ENCODE measurements at places on chromosomes 12 and 14.

DNA sequence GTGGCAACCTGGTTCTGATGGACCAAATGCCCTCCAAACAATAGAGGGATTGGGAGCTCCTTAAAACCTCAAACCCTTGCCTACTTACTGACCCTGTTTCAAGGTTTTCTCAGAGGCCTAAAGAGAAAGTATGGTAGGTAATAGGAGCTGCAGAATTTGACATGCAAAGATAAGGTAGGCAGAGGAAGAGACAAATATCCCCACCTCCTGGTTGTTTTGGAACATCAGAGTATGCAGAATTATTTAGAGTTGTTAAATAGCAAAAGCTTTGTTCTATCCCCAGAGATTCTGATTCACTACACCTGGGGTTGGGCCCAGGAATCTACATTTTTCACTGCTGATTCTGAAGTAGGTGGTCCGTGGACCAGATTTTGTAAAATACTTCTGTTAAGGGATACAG, 421.2 kb downstream of the SOX5 start:
- no peak for DNase-seq

- peak; percentile 61 for DNase-seq
Measured at GRCh38 chr14:21104448-21105060, 3.7 kb downstream of the TMEM253 start.

DNA sequence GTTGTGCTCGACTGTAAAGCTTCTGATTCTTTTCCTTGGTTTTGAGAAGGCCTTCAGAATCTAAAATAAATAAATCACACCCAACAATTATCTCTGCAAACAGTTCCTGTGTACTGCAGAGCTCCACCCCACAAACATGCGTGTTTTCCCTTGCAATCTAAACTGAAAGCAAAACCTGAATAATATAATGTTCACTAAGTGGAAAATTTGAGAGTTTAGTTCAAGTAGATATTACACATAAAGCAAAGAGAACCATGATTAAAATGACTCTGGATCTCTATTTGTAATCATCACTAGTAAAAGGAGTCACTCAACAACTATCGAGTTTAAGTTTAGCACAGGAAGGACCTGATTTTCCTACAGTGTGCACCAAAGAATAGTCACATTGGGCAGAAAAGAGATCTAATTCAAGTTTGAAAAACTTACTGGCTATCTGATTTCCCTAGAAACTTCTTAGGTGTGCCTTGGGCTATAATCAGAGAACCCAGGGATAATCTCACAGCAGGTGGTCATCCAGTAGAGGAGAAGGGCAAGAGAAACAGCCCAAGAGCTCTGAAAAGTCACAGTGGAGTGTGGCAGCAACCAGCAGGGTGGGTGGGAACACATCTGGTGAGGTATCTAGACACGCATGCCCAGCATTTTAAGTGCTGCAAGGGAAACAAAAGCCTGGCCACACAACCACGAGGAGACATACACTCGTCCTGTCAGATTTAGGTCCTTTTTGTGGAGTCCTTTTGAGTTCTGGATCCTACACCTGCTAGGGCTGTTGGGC, 25.4 kb downstream of the ATG14 start:
- DNase-seq = no peak

- no peak for DNase-seq
Measured at GRCh38 chr14:85616386-85616885, 86.5 kb downstream of the FLRT2 start.

DNA sequence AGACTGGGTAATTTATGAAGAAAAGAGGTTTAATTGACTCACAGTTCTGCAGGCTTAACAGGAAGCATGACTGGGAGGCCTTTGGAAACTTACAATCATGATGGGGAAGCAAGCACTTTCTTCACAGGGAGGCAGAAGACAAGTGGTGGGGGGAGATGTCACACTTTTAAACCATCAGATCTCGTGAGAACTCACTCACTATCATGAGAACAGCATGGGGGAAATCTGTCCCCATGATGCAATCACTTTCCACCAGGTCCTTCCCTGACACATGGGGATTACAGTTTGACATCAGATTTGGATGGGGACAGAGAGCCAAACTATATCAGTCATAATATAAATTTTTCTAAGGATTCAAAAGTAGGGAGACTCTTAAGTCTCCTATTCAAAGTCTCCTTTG, 46.0 kb downstream of the SPIC start:
- no peak for DNase-seq
